ENCODE measurements at places on chromosomes 5 and 9. TPM values are rescaled to one million over a fixed set of nuclear protein-coding genes. Genes with fewer than 3 reads are reported as not detected.

NUP214 gene
- 12.0 TPM for polyA plus RNA-seq

SPATA31E1 gene
- polyA plus RNA-seq = not detected

IL33 gene
- 42.0 TPM for polyA plus RNA-seq

SELENOP gene
- 78.8 TPM for polyA plus RNA-seq

CAMSAP1 gene
- polyA plus RNA-seq = 10.0 TPM

TOMM5 gene
- 111 TPM for polyA plus RNA-seq

SAXO1 gene
- polyA plus RNA-seq = not detected
